Germinal center (tissue), 1 donor: ENCODE measurements at places on chromosomes 11 and 22.

DNA sequence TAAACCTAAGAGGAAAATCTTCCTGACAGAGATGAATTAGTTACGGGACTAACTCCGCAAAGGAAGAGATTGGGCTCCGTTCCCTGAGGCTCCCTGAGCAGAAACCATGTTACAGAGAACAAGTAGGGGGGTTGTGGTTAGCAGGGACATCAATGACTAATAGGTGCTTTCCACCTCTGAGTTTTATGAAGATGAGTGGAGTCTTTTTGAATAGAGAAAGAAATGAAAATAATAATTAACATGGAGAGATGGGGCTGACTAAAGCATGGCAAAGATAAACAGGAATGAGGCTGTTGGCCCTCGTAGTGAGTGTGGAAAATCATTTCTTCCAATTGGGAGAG, 47.5 kb upstream of the PICALM start:
- DNase-seq, result no peak

DNA sequence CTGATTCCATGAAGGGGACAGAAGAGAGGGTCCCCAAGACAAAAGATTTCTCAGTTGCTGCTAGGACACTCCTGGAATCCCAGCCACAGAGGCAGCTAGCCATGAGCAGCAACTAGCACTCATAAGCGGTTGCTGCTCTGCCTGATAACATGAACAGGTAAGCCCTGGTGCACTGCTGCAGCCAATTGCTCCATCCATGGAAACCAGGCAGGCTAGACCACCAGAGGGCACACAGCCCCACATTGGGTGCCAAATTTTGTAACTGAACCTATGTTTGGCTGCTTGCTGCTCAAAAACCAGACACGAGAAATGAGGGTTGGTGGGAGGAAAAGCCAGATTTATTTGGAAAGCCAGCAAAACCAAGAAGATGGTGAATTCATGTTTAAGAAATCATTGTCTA, 21.9 kb upstream of the QSER1 start:
- peak; percentile 21 for DNase-seq

DNA sequence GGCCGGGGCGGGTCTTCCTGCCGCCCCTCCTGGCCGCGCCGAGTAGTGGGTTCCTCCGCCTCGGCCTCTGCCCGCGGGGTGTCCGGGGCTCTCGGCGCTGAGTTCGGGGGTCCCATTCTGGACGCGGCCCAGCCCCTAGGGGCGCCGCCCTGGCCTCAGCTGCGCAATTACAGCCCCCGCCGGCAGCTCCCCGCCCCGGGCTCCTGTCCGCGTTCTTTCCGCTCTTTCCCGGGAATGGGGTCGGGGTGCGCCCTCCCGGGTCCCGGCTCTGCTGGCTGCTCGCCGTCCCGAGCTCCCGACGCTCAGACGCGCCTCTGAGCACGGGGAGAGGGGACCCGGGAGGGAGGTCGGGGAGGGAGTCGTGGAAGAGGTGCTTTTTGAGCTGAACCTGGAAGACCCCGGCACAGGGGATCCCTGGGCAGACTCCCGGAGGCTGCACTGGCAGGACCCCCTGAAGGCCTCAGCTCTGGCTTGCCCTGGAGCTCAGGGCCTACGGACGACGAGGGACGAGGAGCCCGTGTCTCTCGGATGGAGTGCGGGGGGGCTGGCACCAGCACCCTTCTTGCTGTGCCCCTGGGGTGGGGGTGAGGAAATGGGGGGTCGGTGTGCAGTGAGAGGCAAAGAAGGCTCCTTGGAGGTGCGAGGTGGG, 558 bp downstream of the TSPAN4 start:
- no peak for DNase-seq

DNA sequence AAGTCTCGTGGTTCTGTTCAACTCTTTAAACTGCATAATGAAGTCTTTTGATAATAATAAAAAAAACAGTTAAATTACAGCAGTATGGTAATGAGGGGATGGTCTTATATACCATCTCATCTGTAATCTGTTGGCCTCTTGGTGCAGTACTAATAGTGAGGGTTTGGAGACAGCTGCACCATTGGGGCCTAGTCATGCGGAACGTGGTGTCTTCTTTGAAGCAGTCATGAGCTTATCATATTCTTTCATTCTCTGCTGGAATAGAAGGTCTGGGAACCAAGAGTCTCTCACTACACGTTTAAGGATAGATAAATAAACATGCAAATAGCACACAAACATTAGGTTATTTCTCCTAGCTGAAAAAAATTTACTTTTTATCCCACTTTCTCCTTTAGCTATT, 40.9 kb upstream of the OR9Q1 start:
- DNase-seq, result no peak

DNA sequence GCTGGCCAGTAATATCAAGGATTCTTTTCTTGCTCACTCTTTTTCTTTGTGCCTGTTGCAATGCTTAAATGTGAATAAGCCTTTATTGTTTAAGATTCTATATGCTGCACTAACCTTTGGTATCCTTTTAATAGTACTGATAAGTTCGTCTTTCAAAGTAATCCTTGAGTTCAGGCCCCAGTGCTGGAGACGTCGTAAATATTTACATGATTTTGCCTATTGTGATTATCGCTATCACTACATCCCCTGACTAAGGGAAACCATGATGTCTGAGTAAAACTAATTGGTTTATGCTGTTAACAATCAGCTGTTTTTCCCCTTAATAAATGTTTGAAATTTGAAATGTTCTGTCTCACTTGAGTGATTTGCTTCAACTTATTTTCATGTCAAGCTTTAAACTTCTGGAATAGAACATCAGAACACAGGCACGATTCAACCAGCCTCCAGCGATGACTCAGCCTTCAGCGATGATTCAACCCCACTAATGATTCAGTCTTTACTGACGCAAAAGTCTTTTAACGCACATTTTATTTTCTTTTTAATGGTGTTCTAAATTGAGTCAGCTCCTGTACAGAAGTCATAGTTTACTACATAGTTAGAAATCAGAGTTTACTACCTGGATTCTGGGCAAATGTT, 3.9 kb downstream of the HTATIP2 start:
- no peak for DNase-seq

DNA sequence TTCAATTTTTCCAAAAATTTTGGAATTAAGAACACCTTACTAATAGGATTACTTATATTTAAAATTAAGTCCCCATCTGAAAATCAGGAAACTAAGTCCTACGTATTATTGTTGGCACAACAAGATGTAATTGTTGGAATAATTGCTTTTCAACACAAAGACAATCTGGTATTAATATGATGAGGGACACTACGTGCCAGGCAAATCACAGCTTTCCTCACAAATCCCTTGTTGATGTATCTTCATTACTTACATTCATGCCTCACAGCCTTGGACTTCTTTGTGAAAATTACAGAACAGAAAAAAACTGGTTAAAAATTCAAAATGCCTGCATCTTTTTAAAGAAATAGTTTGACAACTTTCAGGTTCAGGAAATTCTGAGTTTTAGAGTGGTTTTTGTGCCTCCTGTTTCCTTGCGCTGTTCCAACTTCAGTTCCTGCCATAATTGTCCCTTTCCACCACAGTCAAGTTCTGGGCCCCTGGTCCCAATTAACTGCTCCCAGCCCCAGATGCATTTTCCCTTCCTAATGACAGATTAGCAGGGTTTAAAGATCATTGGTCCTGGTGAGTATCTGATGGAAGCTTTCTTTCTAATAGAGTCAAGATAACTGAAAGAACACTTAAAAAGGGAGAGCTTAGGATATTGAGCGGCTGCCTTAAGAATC, 23.3 kb upstream of the CCDC34 start:
- no peak for DNase-seq
